ENCODE measurements at places on chromosomes 12 and 14.

- no peak for DNase-seq
Measured at GRCh38 chr12:54549774-54550451, 512 bp downstream of the PDE1B start.

- DNase-seq, result no peak
Measured at GRCh38 chr12:117699575-117699974, 269.2 kb downstream of the KSR2 start.

DNA sequence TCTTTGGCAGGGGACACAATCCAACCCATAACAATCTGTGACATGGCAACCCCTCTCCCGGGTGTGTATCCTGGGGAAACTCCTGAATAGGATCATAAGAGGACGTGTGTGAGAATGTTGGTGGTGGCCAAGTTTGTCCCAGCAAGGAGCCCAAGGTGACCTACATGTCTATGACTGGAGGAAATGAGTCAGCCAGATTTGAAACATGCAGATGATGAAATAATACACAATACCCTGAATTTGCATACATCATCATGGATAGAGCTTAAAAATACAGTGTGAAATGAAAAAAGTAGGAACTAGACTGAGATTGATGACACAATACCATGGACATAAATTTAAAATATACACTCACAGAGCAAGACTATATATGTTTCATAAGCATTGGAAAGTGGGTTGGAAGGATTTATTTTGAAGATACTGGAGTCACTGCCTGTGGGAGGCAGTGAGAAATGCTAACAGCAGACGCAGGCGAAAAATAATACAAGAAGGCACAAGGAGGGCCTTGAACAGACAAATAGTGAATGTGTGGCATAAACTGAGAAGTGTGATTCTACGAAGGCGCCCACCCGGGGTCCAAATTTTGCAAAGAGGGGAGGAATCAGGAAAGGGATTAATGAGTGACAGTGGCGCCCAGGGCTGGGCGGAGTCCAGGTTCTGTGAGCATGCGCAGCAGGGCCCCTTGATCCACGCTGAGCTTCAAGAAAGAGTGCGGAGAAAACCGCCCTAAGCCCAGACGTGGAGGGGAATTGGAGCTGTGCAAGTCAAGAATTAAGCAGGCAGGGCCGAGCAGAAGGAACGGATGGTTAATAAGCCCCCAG lies 7.0 kb upstream of the MAP1LC3B2 start:
- DNase-seq, result peak; percentile 59

DNA sequence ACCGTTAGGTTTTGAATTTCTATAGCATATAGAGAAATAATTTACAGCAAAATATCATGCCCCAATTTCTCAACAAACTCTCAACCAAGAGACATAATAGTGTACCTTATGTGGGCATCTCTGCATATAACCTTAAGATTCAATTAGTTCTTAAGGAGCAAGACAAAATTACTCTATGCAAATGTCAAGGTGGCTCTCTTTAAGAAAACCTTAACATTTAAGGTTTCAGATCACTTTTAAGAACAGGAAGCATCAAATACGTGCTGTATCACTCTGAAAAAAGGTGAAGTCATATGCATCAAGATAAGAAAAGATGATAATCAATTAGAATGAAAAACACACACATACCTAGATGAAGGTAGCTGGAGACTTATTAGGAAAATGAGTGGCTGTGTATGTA lies 728.0 kb downstream of the FLRT2 start:
- DNase-seq, result no peak

DNA sequence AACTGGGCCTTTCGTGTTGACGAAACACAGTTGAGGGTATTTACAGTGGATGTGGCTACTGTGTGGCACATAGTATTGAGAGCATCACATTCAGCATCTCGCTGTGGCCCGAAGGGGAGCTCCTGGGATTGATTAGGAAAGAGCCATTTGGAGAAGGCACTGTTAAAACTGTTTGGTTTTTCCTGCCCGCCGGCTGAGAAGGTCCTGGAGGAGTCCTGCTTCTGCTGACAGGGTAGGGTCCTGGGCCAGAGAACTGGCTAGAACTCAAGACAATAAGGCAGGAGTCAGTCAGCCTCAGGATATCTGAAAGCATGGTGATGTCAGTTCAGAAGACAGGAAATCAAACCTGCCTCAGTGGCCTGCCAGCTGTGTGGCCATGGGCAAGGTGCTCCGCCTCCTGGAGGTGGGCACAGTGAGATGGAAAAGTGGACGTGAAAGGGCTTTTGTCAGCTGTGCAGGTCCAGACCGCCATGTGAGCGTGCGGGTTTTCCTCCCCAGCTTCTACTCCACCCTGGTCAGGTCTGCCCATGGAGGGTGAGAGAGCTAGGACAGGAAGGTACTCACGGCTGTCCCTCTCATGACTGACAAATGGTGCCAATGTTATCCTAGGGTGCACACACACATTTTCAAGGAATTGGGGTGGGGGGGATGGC lies 92.3 kb downstream of the NTF3 start:
- no peak for DNase-seq

GRCh38 chr12:39533951-39534350 lies 85.7 kb downstream of the ABCD2 start:
- DNase-seq, result no peak

- DNase-seq, result no peak
Measured at GRCh38 chr12:56769868-56770267, 6.7 kb downstream of the HSD17B6 start.

- DNase-seq, result no peak
Measured at GRCh38 chr14:84029720-84030119, 1500.2 kb upstream of the FLRT2 start.

DNA sequence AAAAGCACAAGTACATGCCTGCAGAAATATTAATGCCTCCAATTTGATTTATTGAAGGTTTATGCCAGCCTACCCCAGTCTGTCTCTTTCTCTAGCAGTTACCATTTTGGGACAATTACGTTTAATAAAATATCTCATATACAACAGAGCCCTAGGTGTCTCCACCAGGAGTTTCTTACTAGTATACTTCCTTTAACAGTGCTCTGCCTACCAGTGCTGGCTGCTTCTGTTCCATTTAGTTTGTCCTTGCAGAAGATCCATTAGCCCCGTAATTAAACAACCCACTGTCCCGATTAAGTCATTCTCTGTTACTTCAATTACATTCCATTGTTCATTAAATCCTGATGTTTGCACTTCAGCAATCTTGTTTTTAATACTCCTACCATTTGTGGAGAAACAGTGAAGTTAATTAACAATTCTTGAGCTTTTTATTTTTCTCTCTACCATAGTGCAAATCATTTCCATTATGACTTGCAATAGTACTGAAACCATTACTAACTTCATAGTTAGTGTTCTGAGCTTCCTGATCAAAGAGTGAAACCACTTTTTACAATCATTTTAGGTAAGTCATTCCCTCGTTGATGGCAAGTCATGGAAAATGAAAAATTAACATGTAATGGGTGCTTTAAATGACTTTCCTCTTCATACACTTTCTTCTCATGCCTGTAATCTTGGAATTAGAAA lies 121.1 kb downstream of the PLXNC1 start:
- no peak for DNase-seq

DNA sequence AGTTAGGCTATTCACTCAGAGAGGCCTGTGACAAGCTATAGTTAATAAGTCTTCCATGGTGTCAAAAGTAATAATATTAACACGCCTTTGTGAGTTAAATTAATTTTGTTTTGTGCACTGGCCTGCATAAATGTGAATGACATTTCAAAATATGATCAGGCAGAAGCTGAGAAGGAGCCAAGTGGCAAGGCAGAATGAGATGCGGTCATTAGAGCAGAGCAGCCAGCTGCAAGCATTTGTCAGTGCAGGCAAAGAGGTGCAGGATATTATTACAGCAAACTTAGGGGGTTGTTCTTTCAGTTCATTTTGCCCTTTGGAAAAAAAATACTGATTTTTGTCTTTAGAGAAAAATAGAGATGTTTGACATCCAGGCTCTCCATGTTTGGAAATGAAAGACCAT lies 364.5 kb downstream of the PAWR start:
- no peak for DNase-seq
